ENCODE measurements at places on chromosomes 6 and 20.

GRCh38 chr6:167291623-167292300 is 647 bp downstream of the UNC93A start:
- DNase-seq, result no peak

DNA sequence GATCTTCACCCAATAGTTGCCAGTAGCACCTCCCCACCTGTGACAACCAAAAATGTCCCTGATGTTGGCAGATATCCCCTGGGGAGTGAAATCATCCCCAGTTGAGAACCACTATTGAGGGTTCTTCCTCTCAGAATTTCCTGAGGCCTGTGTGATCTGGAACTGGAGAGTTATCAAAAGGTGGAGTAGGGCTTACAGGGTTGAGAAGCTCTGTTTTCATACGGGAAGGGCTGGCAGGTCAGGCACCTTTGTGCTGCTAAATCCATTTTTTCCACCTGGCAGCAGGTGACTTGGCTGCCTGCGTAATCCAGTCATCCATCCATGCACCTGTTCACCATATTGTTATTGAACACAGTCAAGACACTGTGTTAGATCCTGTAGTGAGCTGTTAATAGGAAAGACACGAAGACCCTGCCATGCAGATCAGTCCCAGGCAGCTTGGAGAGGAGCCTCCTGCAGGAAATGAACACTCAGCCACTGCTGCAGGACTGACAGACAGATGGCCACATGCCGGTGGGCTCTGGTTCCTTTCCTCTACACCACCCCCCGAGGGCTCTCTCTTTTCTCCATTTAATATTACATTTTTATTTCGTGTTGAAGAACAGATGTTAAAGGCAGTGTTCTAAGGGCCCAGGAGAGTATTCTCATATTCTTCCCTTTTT is 5.4 kb downstream of the DUSP22 start:
- no peak for DNase-seq

GRCh38 chr6:169023161-169023874 is 230.3 kb downstream of the THBS2 start:
- no peak for DNase-seq

DNA sequence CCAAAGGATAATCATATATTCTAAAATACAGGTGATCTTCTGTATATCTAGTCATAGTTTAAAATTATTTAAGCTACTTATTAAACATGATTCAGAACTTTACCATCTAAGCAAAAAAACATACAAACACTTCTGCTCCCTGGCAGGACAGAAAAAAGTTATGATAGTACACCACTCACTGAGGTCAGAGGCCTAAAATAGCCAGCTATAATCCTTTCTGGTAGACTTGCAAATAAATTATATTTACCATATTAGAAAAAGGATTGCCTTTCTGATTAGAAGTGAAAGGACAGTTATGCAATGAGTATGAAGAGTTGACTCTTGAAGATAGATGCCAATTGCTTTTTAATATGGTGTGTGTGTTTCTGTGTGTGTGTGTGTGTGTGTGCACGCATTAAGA is 207.4 kb downstream of the BMP2 start:
- DNase-seq, result no peak

GRCh38 chr6:151478670-151479069 is 15.1 kb upstream of the CCDC170 start:
- DNase-seq, result no peak

- no peak for DNase-seq
Measured at GRCh38 chr20:20137851-20138250, 85.5 kb downstream of the CFAP61 start.

DNA sequence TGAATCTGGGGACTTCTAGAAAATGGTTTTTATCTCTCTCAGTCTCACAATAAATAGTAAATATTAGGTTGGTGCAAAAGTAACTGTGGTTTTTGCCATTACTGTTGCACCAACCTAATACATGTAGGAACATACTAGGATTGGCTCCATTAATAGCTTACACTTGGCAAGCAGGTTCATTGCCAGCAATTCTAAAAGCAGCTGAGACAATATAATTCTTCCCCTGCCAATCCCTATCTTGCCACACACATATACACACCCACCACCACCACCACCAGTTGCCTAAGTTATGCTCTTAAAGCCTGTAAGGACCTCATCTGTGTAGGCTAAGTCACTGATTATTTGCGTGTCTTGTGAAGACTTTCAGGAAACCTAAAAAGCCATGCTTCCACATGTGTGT is 145.1 kb downstream of the KIF16B start:
- no peak for DNase-seq

Measured in putamen (tissue), 1 donor.